ENCODE measurements at places on chromosomes 16 and 17.

- no peak for DNase-seq
These were observed 2.3 kb downstream of the ALYREF start for GRCh38 chr17:81888988-81889595.

DNA sequence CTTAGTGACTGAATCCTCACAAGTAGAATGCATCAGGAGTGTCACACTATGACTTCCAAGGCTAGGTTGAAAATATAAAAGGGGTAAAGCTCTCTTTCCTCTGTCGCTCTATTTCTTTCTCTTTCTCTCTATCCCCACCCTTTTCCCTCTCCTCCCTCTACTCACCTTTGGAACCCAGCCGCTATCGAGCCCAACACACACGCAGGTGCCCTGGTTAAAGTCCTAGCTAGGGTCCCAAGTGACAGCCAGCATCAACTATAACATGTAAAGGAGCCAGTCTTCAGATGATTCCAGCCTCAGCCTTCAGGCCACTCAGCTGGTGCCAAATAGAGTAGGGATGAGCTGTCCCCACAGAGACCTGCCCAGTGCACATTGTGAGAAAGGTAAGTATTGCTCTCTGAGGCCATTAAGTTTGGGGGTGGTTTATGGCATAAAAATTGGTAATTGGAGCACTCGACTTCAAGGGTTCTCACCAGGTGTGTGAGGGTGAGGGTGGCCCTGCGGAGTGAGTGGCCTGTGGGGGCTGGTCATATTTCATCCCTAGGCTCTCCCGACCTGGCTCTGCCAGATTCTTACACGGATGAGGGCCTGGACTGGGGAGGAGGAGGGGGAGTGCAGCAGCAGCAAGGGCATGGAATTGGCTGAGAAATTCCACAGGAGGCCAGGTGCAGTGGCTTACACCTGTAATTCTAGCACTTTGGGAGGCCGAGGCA, 14.9 kb upstream of the C16orf54 start:
- no peak for DNase-seq

DNA sequence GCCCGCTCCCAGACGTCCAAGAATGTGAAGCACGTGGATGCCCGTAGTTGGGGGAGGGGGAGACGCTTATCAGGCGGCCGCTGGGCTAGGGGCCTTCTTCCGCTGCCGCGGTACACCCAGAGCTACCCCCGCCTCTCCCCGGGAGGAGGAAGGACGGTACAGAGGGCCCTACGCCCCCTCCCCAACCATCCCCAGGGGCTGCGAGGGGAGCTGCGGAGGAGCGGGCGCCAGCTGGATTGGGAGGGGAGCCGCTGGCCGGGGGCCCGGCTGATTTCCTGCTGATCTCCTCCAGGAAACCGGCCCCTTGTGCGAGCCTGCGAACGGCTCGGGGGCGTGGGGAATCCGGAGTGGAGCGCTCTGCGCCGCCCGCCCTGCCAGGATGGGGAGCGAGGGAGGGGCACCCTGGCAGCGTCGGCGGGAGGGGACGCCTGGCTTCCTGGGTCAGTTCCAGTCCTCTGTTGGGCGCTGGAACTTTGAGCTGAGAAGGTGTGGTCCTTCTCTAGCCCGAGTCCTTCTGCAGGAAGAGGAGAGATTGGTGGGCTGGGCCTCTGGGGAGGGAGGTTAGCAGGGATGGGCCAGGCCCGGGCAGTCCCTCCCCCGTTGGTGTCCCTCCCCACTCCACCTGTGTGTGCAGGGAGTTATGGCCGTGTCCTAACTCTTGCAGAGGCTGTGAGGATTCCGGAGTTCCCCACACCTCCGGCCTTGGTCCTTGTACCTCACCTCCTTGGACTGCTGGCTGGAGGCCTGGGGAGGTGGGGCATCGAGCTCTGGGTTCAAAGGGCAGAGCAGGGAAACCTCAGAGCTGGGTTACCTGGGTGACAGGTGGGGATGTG, 19.2 kb downstream of the GJD3 start:
- no peak for DNase-seq

DNA sequence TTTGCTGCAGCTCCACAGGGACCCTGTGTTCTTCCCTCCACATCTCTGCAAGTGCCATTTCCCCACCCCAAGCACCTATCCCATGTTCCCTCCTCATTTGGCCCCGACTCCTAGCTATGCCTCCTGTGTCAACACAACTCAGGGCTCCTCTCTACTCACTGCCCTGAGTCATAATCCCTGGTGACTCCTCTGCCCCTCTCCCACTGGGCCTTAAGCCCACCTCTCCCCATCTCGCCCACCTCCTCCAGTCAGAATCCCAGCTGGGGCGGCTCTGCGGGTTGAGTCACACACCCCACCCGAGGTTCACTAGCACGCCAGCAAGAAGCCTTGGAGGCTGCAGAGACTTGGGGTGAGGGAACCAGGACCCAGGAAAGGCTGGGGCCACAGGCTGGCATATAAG, 346.2 kb downstream of the FOXL1 start:
- no peak for DNase-seq

DNA sequence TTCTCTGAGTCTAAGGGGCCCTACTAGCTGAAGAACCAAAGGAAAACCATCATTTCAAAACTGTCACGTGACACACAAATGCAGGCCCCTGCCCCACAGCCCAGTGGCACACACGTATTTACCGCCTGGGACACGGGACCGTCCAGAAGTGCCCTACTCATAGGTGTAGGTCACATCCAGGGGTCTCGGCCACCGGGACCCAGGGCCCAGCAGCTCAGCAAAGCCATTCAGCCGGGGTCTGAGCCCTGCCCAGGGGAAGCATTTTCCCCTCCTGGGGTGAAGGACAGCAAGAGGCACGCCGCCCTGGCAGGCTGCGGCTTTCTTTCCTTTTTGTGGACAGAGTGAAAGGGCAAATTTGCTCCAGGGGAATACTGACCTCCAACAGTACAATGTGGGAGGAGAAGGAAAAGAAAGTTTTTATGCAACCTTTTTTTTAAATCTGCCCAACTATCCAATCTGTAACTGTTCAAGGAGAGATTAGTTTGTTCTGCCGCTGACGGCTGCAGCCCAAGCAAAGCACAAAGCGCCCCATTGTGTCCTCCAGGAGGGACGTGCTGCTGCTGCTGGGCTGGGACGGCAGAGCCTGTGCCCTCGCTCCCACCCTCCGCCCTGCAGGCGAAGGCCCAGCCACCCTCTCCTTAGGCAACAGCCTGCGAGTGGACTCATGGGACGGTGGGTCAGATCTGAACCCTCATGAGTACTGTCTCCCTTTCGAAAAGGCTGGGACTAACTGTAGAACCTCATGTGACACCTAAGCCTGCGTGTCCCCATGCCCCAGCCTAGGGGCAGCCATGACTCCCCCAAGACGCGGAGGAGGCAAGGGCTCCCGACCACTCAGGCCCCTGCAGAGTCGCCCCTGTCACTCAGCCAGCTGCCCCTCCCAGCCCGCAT, 21.3 kb downstream of the SLC7A5 start:
- no peak for DNase-seq

DNA sequence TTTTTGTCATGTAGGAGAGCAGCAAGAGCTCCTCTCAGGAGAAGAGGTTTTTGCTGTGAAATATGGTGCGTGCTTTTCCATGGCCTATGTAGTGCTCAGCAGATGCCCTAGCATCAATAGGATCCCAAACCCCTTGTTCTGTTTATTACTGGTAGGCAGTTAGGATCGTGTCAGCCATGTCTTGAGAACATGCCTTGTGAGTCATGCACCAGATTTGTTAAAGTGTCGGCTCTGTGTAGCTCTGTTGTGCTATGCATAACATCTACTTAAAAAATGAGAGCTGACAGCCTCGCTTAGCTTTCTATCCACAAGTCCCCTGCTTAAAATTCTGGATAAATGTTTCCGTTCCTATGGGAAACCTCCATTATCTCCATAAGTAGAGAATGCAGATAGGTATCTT, 4.4 kb upstream of the EIF4A3 start:
- no peak for DNase-seq

DNA sequence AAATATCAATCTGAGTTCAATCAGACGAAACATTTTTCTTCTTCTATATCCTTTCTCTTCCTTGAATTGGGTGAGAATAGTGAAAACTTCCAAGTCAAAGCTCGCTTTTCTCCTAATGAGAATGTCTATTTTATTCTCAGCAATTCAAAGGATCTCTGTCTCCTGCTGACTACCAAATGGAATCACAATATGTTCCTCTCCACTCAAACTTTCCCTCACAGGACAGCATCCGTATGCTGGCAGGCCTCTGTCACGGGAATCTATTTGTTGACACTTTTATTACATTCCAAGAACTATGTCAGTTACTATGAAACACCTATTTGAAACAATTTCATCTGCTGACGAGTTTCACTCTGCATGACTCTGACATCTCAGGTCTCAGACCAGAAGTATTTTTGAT, 1196.6 kb downstream of the CDH11 start:
- no peak for DNase-seq
